Nephron progenitor cell (in vitro differentiated cells): ENCODE measurements at places on chromosomes 4 and X.

DNA sequence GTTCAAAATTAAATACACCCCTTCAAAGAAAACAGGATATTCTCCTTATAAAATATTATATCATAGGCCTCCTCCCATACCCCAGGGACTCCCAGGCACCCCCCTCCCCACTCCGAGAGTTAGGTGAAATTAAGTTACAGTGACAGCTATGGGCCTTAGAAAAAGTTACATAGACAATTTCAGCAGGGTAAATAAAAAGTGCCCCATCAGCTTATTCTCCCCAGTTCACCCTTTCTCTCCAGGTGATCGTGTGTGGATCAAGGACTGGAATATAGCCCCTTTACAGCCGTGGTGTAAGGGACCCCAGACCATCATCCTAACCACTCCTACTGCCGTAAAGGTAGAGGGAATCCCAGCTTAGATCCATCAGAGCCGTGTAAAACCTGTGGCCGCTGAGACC is 147.6 kb upstream of the FGF16 start:
- DNase-seq: no peak

GRCh38 chr4:109091727-109092409 is 210.6 kb downstream of the COL25A1 start:
- DNase-seq: no peak

- no peak for DNase-seq
Observed at GRCh38 chrX:29617725-29618124, 597.6 kb upstream of the MAGEB2 start.

GRCh38 chrX:101430457-101431078 is 22.5 kb downstream of the HNRNPH2 start:
- DNase-seq: no peak

DNA sequence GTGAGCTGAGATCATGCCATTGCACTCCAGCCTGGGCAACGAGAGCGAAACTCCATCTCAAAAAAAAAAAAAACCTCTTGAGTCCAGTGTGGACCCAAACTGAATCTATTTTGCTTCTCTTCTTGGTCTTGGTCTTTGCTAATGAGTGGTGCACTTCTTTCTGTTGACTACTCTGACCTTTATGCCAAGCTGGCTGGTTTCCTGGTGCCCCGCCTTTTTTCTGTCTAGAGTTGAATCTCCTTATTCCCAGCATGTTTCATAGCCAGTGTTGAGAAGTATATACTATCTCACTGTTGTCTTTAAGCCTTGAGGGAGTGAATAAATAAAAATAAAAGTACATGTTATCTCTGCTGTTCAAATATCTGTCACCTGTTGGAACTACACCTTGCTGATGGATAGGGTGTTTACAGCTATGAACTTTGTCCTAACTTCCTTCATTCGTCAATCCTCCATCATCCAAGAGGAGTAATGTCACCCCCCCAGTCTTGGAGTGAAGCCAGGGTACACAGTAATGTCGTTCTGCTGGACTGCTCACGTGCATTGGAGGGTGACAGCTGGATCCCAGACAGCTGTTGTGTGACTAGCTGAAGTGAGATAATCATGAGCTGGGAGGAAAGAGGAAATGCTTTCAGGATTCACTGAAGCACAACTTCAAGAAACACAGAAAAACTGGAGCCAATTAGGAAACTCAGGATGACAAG is 99.3 kb upstream of the PRKG2 start:
- DNase-seq: peak; percentile 46

GRCh38 chrX:30881797-30882196 is 7.3 kb downstream of the TAB3 start:
- no peak for DNase-seq

- no peak for DNase-seq
Observed at GRCh38 chrX:70032792-70033191, 16.9 kb downstream of the AWAT2 start.

- no peak for DNase-seq
Observed at GRCh38 chr4:123824524-123824923, 427.9 kb downstream of the SPRY1 start.

DNA sequence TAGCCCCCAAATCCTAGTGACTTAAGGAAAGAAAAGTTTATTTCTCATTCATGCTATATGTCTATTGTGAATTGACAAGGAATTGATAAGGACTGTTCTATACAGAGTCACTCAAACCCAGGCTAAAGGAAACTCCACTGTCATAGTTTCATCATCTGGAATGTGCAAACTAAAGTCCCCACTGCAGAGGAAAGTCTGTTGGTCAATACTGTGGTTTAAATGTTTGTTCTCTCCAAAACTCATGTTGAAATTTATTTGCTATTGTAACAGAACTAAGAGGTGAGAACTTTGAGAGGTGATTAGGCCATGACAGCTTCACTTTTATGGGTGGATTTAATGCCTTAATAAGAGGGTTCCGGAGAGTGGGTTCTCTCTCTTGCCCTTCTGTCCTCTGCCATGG is 149.6 kb downstream of the COX18 start:
- no peak for DNase-seq

DNA sequence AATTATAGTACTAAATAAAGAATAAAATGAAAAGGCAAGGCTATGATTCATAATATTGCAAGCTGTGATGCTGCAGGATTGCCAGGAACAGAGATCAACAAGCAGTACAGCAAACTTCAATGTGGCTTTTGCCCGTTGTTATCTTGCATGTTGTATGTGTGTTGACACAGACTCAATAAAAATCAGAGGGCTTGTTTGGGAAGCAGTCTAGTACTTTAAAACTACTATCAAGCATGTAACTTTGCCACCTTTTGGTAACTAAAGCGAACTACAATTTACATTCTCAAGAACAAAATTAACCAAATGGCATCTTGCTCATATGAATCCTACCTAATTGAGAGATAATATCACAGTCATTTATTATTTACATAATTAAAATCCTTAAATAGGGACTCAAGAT is 79.8 kb upstream of the GPM6A start:
- DNase-seq: no peak

GRCh38 chr4:186765138-186765537 is 41.5 kb upstream of the FAT1 start:
- no peak for DNase-seq

- DNase-seq: no peak
Observed at GRCh38 chrX:17206584-17206983, 168.4 kb upstream of the NHS start.
